GM04503 (cell line): ENCODE measurements at places on chromosomes 3 and 15.

- no peak for DNase-seq
Observed at GRCh38 chr3:108089579-108089978, 1.3 kb downstream of the CD47 start.

- DNase-seq, result no peak
Observed at GRCh38 chr3:53668872-53669271, 174.5 kb downstream of the CACNA1D start.

DNA sequence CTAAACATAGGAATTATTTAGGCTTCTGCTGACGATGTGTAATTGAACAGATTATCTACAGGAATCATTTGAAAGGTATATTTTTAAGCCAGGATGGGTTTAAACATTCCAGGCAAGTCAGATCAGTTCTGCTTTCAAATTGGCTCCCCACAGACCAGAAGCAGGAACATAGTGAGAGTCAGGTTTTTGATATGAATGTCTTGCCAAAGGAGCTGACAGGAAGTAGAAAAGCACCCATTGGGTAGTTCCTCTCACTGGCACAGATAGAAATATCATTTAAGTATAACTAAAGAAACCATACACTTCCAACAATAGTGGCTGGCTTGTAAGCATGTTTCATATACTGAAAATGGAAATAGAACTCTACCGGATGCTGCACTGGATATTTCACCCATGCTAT, 95.2 kb downstream of the CLDN1 start:
- DNase-seq, result no peak

DNA sequence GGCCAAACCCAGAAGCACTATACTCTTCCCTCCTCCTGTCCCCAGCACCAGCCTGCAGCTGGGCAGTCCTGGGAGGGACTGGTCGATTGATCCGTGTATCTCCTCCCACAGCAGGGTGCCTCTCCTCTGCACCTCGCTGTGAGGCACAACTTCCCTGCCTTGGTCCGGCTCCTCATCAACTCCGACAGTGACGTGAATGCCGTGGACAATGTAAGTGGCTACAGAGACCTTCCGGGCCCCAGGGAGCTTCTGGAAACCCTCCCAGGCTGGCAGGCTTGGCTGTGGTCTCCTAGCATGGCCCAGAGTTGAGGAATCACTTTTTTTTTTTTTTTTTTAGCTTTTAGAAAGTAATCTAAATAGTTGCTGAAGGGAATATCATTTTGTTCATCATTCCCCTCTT, 30.7 kb downstream of the ANKDD1A start:
- no peak for DNase-seq

- no peak for DNase-seq
Observed at GRCh38 chr3:78130741-78131290, 1090.9 kb downstream of the ROBO2 start.

DNA sequence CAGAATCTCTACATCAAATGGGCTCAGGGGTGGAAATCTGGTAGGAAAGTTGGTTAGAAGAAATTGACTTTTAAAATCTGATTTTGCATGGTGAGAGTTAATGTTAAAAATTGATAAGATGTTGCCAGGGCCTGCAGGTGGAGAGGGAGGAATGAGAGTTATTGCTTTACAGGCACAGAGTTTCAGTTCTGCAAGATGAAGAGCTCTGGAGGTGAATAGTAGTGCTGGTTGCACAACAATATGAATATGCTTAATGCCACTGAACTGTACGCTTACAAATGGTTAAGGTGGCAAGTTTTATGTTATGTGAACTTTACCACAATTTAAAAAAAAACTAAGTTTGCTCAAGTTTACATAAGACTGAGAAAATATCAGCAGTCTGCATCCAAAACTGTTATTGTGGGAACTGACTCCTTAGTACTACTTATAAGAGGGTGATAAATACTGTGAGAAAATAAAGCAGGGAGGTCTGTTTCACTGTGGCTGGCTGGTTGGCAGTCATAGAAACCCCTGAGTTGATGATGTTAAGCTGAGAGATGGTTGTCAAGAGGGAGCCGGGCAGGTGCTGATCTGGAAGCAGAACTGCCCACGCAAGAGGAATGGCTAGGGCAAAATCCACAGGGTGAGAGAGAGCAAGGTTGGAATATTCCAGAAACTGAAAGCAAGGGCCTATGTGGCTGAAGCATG, 144.9 kb downstream of the EDEM1 start:
- DNase-seq, result no peak

GRCh38 chr3:55718074-55718473, 231.0 kb upstream of the WNT5A start:
- no peak for DNase-seq

GRCh38 chr3:11569156-11569741, 74.5 kb downstream of the VGLL4 start:
- DNase-seq, result no peak

GRCh38 chr3:127750226-127751031, 71.9 kb downstream of the MGLL start:
- no peak for DNase-seq

DNA sequence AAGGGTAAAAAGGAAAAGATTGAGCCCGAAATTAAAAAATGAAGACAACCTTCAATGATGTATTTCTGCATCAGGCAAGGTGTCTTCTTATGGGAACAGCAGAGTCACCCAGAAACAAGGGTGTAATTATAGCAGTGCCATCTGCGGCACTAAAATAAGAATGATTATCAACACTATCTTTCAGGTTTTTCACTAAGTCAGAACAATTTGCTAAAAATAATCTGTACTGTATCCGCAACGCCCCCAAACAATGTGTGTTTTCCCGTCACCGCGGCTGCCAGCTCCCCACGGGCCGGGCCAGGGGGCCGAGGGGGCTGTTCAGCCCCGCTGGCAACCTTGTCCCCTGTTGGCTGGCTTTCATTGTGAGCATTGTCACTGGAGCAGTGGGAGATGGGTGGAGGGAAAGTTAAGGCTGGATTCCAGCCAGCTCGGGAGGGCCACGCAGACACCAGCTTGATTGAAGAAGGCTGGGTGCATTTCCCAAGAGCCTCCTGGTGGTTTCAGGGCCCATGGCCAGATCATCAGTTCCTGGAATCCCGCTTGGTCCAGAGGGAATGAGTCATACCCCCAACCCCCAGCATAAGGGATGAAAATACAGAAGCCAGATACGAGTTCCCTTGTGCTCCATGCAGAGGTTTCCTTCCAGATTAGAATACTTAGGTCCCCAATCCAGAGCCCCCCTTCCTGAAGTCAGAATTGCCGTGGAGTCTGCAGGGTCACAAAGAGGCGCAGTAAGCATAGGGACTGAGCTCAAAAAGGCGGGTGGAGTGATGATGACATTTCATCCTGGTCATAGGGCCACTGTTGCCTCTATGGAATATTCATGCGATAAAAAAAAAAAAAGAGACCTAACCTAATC, 90.2 kb upstream of the KLF13 start:
- DNase-seq, result peak; percentile 77

DNA sequence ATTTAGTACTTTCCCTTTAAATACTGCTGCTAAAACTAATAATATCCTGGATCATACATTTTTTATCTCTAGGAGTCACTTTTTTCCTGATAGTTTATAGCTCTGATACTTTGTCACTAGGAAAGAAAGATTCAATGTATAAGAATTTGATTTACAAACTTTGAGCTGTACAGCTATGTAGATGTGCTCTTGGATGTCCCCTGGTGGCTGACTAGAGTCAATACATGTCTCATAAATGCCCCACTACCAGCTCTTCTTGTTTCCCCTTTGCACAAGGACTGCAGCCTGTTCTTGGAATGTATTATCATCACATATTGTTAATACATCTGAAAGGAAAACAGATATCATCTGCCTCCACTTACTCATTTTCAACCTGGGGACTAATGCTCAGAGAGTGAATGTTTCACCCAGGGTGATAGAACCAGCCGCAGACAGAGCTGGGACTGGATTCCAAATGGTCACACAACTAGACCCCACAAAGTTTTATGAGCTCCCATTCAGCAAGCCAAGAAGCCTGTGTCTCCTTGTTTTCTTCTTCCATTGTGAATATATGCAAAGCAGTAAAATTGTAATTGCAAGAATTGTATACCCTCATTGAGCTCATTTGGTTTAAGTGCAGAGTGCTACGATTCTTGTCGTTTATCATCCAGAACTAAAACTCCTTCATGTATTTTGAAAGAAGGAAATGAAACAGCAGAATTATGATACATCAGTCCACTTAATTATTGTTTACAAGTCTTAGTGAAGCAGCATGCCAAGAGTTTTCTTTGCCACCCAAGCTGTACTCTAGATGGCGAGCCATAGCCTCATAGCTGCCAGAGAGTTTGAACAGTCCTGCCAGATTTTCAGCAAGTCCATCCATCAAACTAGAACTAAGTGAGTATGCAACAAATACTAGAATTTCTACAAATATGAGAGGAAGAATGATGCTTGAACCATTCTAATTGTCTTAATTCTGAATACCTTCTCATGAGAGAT, 261.6 kb upstream of the LMCD1 start:
- peak; percentile 5 for DNase-seq

GRCh38 chr3:69288161-69288895, 97.6 kb downstream of the FRMD4B start:
- no peak for DNase-seq

- no peak for DNase-seq
Observed at GRCh38 chr15:74209560-74209958, 7.0 kb upstream of the STRA6 start.

DNA sequence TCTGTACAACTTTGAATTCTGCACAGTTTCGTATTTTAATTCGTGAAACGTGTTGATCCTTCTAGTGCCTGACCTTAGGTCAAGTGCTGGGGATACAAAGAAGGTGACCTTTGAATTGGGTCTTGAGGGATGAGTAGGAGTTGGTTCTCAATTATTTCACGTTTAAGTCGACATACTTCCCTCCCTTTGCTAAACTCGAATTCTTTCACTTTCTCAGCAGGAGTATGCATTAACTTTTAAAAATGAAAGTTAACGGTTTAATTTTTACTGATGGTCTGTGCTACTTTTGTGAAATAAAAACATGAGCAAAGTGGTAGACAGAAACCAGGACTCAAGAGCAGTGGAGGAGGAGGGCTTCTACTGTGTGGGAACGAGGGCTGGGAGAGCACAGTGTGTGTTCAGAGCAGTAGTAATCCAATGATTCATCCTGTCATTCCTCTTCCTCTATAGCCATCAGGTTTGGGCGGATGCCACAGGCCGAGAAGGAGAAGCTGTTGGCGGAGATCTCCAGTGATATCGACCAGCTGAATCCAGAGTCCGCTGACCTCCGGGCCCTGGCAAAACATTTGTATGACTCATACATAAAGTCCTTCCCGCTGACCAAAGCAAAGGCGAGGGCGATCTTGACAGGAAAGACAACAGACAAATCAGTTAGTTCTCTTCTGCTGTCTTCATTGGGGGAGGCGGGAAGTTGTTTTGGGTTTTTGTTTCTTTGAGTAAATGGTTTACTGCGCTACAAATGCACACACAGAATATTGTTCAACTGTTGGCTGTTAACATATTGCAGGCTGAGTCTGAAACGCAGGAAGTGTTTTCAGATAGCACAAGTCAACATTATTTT, 78.6 kb upstream of the TSEN2 start:
- no peak for DNase-seq

DNA sequence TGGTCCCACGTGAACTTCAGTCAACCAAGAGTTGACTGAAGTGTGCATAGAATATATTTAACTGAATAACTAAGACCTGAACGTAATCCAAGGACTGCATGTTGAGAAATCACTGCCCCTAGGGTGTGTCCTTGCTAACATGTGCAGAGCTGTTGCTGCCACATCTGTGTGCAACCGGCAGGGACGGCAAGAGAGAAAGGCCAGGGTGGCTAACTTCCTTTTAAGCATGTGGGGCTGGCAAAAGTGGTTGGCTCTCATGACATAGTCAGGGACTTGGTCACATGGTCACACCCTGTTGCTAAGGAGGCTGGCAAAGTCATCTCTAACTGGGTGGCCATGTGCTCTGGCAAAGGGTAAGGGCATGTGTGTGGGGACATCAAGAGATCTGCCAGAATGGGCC, 52.4 kb downstream of the GASK1A start:
- no peak for DNase-seq

- DNase-seq, result no peak
Observed at GRCh38 chr3:56720849-56721248, 37.8 kb upstream of the TASOR start.

DNA sequence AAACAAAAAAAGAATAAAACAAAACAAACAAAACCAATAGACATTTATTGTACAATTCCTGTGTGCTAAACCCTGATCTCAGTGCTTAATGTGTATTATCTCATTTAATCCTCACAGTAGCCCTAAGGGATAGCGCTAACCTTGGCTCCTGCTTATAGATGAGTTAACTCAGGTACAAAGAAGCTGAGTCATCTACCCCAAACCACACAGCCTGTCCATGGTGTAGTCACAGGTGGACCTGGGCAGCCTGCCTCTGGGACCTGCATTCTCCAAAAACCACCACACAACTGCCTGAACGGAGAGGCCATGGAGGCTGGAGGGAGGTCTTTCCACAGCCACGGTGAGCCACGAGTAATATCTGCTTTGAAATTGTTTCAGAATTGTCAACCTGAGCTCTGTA, 5.5 kb upstream of the CLN6 start:
- no peak for DNase-seq

GRCh38 chr3:176155012-176155411, 1042.3 kb downstream of the TBL1XR1 start:
- DNase-seq, result no peak

DNA sequence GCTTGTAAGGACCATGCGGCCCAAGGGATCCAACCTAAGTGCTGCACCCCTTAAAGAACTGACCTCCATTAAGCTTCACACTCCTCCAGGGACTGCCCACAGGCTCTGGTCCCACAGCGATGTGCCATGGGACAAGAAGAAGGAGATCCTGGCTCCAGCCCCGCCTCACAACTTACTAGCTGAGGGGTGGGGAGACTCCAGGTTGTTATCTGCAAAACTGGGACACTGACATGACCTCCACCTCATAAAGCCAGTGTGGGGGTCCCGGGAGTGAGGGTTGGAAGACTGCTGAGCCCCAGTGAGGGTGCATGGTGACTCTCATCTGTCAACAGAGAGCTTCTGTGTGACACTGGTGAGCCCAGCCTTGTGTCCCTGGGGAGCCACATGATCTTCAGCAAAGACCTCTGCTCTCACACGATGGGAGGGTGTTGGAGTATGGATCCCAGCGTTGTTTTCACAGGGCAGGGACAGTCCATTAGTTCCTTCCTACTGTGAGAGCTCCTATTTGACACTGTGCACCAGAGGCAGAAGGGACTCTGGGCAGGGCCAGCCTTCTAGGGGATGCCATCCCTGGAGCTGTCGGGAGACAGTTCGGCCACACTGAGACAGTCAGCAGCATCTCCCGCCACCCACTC, 26.7 kb downstream of the EAF1 start:
- DNase-seq, result no peak

DNA sequence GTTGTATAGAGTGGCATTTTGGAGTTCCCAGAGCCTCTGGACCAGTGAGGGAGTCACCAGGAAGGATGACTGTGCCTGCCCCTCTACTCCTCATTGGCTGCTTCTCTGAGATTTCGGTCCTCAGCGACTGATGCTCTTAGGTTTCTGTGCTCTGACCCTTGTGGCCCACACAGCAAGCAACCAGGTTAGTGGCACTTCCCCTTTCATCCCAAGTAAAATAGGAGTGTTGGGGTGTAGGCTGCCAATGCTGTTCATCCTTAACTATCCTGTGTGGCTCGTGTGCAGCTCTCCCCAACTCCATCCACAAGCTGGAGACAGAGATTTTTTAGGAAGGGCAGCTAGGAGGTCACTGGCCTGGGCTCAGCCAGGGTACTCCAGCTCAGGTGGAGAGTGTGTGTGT, 21.3 kb downstream of the PRR23A start:
- no peak for DNase-seq

- DNase-seq, result no peak
Observed at GRCh38 chr3:17752876-17753631, 10.6 kb upstream of the TBC1D5 start.
